ENCODE measurements at places on chromosomes 11 and 22. TPM values are rescaled to one million over a fixed set of nuclear protein-coding genes. Genes with fewer than 3 reads are reported as not detected.

- DNase-seq, result no peak
These were observed 20.8 kb upstream of the ZBED5 start for GRCh38 chr11:10878408-10879214.

ABTB2 gene
- 6.2 TPM for total RNA-seq

DNA sequence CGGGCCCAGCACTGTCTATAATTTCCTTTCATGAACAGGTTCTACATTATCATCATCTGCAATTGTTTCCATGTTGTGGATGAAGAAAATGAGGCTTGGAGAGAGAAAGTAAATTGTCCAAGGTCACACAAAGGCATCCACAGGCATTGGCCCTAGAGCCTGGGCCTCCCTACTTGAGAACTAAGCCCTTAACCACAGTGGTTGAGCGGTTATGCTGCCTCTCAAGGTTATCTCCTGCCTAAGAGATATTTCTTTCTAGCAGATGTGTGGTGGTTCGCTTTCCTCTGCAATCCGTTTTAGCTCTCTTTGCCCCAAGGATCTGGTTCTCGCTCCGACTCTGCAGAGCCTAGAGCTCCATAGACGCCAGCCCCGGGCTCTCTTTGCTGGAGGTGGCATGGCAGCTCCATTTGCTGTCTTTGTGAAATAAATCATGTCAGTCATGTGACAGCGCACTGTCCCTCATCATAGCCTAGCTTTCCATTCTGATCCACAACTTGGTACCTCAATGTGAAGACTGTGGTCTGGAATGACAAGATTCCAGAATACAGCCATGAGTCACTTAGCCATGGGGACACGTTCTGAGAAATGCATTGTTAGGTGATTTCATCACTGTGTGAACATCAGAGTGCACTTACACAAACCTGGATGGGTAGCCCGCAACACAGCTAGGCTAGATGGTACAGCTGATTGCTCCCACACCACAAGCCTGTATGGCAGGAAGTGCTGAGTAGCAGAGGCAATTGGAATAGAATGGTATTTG is 27.2 kb downstream of the RPS6KA4 start:
- DNase-seq, result no peak

OR2D2 gene
- total RNA-seq, result 1.1 TPM

DNA sequence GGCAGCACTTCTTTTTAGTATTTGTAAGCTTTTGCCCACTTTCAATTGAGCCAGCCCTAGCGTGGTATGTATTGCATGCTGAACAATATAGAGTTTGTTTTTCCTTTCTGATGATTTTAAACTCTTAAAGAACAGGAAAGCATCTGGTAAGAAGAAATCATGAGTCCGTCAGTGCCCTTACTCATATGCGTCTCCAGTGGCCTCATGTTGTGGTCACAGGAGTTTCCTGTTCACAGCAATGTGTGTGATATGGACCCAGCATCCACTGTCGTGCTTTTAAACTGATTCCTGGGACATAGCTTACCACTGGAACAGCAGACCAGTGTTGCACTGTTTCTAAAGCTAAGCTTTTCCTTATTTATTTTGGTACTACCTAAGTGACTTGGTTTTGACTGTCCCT is 40.1 kb downstream of the BID start:
- DNase-seq, result no peak

WNT11 gene
- 54.4 TPM for total RNA-seq

DNA sequence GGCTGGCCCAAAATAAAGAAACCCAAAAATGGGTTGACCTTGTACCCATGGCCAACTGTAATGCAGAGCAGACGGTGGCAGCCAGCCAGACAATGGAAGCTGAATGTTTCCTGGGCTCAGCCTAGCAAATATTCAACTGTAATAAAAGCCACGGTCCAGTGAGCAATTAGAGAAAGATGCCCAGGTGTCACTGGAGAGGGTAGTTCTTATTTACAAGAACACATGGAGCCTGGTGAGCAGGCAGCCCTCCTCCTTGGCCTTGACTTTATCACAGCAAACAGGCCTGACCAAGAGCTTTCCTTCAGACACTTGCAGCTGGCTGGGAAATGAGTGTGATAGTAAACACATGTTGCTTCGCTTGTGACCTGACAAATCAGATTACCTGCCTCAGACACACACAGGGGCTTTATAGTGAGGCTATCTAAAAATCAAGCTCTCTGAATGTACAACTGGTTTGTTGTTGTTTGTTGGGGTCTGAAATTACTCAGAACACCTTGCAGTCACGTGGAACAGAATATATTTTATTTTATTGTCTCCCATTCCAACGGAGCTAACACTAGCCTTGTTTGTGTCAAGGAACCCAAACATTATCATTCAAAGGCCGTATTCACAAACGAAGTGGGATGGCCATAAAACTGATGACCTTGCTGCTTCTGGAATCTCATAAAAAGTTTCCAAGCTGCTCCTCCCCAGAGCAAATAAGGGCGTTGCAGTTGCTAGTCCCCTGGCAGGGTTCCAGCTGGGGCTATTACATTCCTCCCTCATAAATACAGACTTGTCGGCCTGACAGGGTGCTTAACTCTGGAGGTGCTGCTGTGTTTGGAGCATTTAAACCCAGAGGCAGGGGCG is 161.1 kb downstream of the BBOX1 start:
- DNase-seq, result peak; percentile 90

DNA sequence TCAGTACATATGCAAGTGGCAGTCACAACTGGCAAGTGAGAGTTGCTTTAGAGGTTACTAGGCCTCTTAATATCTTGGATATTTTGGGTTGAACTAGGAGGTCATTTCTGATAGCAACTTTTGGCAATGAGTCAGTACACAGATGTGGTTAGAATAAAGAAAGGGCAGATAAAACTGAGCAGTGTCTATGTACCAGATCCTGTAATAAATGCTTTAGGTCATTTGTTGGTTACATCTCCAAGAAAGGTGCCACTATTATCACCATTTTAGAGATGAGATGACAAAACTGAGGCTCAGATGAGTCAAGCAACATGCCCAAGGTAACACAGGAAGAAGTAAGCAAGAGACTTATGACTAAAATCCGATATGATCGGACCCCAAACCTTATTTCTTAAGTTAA is 25.0 kb downstream of the MAML2 start:
- DNase-seq, result no peak

- no peak for DNase-seq
These were observed 565.4 kb downstream of the ETS1 start for GRCh38 chr11:128022007-128022368.

DNA sequence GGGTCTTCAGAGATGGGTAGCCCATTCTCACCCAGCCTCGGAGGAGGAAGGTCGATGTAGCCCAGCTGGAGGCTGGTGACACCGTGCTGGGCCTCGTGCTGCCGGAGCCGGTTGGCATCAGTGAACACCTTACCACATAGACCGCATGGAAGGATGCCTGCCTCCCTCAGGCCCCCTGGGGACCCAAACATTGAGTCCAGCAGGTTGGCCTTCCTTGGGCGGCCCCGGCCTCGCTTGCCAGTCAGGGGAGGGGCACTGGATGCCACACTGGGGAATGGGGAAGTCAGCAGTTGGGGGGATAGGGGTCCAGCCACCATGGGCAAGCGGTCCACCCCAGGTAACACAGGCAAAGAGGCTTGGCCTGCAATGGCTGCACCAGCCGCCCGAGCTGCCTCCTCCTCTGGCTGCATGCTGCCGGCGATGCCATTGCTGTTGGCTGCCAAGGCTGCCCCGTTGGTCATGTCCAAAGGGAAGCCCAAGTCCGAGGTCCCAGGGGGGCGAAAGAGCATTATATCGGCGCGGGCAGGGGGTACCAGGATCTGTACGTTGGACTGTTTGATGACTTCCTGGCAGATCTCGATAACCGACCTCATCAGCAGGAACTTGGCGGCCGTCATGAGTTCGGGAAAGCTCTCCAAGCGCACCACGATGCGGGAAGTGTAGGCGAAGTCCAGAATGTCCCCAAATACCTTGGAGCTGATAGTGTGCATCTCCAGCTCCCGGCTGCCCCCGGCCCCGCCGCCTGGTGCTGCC is 1.4 kb downstream of the PATZ1 start:
- DNase-seq, result no peak

XKR3 gene
- not detected for total RNA-seq

GRCh38 chr22:37356922-37357321 is 70.4 kb downstream of the ELFN2 start:
- DNase-seq, result no peak

GRCh38 chr22:47593291-47593690 is 830.8 kb downstream of the TBC1D22A start:
- no peak for DNase-seq

- DNase-seq, result no peak
These were observed 15.3 kb upstream of the MYRF start for GRCh38 chr11:61737131-61737530.

DNA sequence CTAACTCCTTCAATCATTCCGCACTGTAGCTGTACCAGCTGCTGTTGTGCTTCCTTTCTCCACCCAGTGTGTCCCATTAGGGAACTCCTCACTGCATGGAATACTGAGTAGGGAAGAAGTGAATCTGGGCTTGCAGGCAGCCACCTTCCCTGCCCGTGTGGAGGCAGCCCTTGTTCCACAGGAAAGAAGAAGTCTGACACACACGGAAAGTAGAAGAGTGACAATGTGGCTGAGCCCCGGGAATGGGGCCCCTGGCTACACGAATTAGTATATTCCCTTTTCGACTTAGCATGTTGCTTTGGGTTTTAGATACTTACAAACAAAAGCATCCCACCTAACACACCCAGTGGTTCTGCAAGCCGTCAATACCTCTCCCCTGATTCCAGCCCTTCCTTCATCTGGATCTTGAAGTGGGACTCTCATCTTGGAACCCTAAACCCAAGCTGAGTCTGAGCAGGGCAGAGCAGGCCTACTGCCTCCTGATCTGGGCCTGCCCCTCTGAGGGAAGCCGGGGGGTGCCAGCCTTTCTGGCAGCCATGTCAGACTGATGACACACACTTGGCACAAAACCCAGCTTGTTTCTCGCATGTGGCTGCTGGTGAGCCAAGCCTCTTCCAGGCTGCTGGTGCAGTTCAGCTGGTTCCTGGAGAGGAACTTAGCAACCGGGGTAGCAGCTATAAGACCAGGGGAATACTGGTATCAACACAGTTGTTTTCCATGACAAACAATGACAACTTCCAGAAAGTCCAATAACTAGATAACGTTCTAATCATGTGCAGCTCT is 71.6 kb downstream of the C11orf58 start:
- no peak for DNase-seq

SLC22A9 gene
- total RNA-seq, result not detected

- no peak for DNase-seq
These were observed 37.2 kb downstream of the GAS2 start for GRCh38 chr11:22703591-22703990.

TRIM48 gene
- not detected for total RNA-seq

GRCh38 chr11:12110714-12111548 is 541 bp downstream of the MICAL2 start:
- DNase-seq, result no peak

GRCh38 chr11:134906356-134906955 is 494.4 kb upstream of the B3GAT1 start:
- DNase-seq, result no peak

CNTN5 gene
- not detected for total RNA-seq

DNA sequence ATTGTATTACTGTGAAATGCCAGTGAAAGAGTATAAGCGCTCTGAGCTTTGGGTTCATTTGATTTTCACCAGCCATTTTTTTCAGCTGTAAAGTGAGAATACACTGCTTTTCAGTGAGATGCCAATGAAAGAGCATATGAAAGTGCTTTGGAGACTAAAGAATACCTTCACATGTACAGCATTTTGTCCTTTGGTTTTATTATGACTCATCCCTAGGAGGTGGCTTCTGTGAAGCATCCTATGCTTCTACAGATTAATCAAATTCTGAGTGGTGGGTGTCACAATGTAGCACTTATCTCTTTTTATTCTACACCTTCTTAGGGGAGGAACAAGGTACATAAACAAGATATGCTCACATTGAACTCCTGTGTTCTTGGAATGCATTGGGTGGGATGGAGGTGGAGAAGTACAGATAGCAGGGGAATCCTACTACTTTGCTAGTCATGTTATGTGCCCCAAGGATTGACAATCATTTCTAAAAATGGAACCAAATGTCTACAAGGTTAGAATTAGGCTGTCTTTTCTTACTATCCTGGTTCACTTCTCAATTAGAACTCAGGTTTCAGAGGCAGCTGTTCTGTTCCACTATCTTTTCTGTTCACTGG is 18.7 kb downstream of the TRIM44 start:
- DNase-seq, result no peak

DNA sequence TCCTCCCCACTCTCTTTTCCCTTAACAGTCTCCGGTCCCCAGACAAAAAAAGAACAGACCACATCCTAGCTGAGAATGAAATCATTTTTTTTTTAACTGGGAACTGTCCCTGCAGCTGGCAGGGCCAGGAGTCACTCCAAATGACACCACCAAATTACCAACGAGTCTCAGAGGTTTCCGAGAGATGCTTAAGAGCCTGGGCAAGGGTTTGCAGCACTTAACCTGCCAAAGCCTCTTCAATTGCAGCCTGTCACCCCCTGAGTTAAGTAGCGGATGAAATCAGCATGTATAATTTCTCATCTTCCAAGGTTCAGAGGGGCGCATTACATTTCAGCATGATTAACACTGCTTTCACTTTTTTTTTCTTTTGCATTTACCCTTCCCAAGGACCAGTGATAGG is 71.8 kb downstream of the TENM4 start:
- no peak for DNase-seq

GRCh38 chr11:66663741-66664296 is 13.9 kb downstream of the RBM4B start:
- no peak for DNase-seq

- DNase-seq, result no peak
These were observed 124.3 kb downstream of the DBX1 start for GRCh38 chr11:20035701-20036601.

- no peak for DNase-seq
These were observed 2.1 kb upstream of the PTPRCAP start for GRCh38 chr11:67439321-67440228.

- no peak for DNase-seq
These were observed 87.2 kb downstream of the CWF19L2 start for GRCh38 chr11:107370390-107370789.

KRTAP5-9 gene
- not detected for total RNA-seq

ADAMTS8 gene
- total RNA-seq, result 0.28 TPM

DNA sequence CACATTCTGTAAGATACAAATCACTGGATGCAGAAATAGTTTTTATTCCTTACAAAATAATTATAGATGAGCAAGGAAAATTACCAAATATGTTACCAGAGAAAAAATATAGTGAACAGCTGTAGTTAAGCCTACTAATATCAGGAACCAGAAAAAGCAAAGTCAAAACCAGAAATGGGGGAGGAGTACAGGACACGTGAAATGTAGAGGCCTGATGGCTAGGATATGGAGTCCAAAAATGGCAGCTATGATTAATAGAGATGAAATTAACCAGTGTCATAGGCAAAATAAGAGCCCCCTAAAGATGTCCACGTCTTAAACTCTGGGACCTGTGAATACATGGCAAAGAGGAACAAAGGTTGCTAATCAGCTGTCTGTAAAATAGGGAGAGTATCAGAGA is 34.1 kb downstream of the MRE11 start:
- no peak for DNase-seq

DNA sequence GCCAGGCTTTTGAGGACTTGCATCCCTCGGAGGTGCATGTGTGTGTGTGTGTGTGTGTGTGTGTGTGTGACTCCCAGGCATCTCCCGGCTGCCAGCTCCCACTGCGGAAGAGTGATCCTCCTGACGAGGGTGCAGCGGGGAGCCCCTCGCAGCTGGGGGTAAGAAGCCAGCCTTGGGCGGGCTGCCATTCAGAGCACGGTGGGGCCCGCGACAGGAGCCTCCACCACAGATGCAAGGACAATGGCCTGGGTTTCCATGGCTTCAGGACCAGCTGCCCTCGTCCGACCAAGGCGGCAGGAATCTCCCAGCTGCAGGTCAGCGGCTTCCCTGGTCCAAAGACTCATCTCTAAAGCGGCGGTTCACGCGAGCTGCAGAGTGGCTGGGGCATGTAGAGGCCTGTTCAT is 908.5 kb downstream of the BRD1 start:
- no peak for DNase-seq

KIF18A gene
- 1.7 TPM for total RNA-seq

DDIAS gene
- total RNA-seq, result 4.1 TPM
